Mesothelial cell of epicardium (in vitro differentiated cells): ENCODE measurements at places on chromosomes 4 and X. TPM values are rescaled to one million over a fixed set of nuclear protein-coding genes. Genes with fewer than 3 reads are reported as not detected.
A peak's percentile ranks its signal among the peaks of the same experiment; 100 is the strongest.

DNA sequence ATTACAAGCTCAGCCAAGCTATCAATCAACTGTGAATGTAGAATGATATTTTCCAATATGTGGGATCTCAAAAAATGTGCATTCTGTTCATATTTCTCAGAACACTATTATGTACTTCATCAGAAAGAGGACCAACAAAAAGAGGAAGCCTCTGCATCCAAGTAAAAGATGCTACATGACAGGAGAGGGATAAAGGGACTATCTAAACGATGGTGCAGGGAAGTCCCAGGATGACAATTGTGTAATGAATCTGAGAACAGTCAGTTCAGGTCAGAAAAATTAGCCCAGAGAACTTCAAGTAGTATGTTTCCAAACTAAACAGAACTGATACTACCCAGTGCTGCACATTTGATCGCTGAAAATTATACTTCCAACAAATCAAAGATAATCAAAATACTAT is 127.0 kb downstream of the ZNF330 start:
- DNase-seq, result no peak

- no peak for DNase-seq
Measured at GRCh38 chr4:3201718-3202702, 46.9 kb upstream of the MSANTD1 start.

FSTL5 gene
- total RNA-seq, result 0.04 to 0.16 TPM (median 0.09 TPM) in 3 replicates

DNA sequence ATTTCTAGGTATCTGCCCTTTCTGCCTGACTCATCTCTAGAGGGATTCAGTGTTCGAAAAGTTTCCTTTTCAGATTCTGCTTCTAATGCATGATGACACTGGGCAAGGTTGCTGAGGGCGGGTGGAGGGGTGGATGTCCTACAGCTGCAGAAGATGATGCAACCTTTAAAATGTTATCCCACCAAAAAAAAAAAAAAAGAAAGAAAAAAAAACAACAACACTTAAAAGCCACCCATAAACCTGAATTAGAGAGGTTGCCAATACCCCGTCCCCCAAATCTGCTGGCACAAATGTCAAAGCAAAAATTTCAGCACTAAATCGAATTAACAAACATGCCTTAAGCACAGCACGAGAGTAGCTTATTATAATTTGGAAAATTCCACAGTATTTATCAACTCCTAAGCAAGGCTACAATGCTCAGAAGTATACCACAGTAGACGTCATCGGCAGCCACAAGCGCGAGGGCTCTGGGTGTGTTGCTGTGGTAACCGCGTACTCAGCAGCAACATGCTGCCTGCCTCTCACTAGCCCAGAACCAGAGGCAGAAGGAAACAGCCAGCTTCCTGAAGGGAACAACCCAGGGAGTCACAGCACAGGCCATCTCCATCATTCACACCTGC is 167.5 kb upstream of the MAP3K15 start:
- no peak for DNase-seq

DNA sequence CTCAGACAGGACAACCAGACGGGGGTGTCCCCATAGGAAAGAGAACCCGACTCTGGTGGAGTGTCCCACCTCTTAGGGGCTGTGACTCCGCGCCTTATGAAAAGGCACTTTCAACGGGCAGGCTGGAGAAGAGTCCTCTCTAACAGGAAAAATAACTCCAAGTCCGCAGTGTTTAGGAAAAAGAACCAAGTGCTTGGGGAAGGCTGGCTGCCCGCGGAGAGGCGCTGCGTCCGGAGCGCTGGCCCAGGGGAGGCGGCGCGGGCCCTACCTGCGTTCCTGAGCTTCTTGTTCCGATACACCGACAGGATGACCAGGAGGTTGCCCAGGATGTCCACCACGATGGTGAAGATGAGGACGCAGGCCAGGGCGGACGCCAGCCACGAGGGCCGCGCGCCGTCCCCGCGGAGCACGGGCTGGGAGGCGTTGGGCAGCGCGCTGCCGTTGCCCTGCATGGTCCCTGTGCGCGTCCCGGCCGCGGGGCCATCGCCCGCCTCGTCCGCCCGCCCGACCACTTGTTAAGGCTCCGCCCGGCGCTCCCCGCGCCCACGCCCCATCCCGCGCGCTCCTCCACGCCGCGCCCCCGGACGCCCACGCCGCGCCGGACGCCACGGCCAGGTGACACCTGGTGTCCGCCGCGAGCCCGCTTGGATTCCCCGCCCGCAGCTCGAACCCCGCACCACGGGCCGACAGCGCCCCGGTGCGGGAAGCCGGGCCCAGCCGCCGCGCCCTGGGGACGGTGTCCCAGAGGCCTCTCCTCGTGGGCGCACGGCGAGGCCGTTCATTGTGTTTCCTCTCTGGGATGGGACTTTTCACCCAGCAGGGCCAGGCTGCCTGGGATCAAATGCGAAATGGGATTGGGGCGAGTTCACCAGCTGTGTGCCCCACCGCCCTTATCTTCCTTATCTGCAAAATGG is at the start of gene MTNR1A:
Gene MTNR1A (minus strand): TSS at position 654 of the 914 bp plus-strand sequence. CDS start 202 bp downstream, at position 452.
- no peak for DNase-seq

RBM47 gene
- total RNA-seq, result 37.8 to 41.5 TPM (median 41.0 TPM) in 3 replicates

DNA sequence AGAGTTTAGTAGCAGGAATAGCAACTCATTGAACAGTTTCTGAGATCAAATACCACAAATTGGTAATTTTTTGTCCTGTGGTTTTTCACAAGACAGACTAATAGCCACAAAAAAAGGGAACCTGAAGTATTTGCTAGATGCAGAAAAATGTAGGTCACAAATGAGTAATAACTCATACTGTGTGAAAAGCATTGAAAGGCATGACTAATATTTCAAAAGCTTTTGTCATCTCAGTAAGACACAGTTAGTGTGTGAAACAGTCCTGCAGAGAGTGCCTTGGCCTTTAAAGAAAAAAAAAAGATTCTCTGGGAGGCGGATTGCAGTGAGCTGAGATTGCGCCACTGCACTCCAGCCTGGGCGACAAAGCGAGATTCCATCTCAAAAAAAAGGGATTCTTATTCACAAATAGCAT is 31.4 kb upstream of the SLC25A31 start:
- no peak for DNase-seq

- no peak for DNase-seq
Measured at GRCh38 chr4:108649863-108650211, 562 bp upstream of the OSTC start.

- no peak for DNase-seq
Measured at GRCh38 chr4:26288355-26288909, 32.4 kb upstream of the RBPJ start.

DNA sequence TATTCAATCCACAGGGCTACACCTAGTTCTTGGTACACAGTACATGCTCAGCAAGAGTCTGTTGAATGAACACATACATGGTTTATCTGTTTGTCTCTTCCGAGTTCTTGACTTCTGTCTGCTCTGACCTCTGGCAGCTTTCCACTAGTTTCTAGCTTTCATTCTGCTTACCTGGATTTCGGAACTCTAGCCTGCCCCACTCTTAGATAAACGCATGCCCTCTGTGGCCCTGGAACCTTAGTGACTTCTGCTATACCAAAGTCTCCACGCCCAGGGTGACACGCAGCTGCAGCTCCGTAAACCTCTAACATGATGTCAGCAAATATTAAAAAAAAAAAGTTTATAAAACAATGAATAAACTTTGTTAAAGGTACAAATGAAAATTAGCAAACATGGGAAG is 1.3 kb upstream of the SLC25A4 start:
- DNase-seq, result no peak

HSFX1 gene
- 1.9 to 2.1 TPM (median 2.0 TPM) in 3 replicates for total RNA-seq

DNA sequence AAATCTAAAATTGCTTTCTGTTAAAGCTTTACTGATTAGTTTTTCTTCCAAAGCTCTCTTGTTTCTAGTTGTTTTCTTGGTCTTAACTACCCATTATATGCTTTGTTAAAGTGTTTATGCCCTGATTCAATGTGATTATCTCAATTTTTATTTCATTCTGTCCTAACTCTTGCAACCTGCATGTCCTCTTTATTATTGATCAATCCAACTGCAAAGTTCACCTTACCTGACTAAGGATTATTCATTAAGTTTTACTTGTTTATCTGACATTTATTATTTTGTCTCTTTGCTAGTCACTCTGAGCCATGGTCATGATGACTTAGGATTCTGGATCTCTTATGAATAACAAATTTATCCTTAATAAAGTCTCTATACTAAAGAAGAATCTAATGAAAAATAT is 15.8 kb downstream of the UGT2B10 start:
- DNase-seq, result no peak

- DNase-seq, result no peak
Measured at GRCh38 chr4:154854362-154854761, 73.3 kb downstream of the RBM46 start.

GRCh38 chrX:27675493-27675892 is 85.3 kb downstream of the DCAF8L2 start:
- no peak for DNase-seq

SSR4 gene
- 213 to 228 TPM (median 214 TPM) in 3 replicates for total RNA-seq

DNA sequence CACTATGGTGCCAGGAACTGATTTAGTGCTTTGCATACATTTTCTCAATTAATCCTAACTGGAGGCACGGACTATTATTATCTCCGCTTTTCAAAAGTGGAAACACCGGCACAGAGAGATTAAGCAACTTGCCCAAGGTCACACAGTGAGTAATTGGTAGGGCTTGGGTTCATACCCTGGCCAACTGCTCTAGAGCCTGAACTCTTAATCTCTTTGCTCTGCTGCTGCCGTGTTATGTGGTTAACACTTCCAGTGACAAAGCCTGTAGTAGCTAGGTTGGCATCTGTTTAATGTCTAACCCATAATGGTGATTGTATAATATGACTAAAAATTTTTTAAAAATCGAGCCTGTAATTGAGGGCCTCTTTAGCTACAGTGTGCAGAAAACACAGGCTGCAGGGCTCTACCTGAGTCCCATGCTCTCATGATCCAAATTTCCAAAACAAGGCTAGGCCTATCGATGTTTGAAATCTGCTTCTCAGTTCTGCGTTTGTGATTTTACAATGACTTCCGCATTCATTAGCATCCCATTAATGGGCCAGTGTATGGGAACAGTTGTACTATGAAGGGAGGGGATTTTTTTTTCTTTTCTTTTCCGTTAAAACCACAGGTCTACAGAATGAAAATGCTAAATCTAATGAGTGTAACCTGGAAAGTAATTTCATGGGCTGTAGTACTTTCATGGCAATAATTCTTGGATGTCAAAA is 219.3 kb upstream of the JADE1 start:
- DNase-seq, result no peak

OGT gene
- 201 to 206 TPM (median 202 TPM) in 3 replicates for total RNA-seq

DNA sequence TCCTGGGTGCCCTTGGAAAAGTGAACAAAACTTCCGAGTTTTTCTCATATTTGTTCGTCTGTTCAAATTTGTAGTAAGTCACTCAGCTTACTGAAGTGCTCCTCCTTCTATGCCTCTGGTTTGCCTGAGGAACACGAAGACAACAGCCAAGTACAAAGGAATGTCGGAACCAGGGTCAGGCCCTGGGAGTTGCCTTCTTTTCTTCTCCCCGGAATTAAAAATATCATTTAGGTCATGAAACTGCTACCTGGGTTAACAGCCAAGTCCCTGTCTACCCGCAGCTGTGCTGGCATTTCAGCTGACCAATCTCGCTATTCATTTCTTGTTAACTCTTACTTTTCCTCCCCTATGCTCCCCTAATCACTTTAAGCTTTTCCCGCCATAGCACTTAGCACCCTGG is 137.6 kb upstream of the TEX13D start:
- no peak for DNase-seq

GRCh38 chr4:121168446-121169281 is 4.5 kb upstream of the TNIP3 start:
- DNase-seq, result no peak

- DNase-seq, result no peak
Measured at GRCh38 chr4:127357765-127358164, 275.0 kb upstream of the INTU start.

- DNase-seq, result no peak
Measured at GRCh38 chr4:17027495-17027894, 129.1 kb upstream of the LDB2 start.

GRCh38 chr4:153555730-153556434 is 89.7 kb downstream of the TMEM131L start:
- DNase-seq, result peak; percentile 60

GRCh38 chrX:1614927-1615326 is at the start of gene ASMT:
Gene ASMT (plus strand): TSS chrX:1615059. CDS start chrX:1615200, 141 bp downstream.
- no peak for DNase-seq

DNA sequence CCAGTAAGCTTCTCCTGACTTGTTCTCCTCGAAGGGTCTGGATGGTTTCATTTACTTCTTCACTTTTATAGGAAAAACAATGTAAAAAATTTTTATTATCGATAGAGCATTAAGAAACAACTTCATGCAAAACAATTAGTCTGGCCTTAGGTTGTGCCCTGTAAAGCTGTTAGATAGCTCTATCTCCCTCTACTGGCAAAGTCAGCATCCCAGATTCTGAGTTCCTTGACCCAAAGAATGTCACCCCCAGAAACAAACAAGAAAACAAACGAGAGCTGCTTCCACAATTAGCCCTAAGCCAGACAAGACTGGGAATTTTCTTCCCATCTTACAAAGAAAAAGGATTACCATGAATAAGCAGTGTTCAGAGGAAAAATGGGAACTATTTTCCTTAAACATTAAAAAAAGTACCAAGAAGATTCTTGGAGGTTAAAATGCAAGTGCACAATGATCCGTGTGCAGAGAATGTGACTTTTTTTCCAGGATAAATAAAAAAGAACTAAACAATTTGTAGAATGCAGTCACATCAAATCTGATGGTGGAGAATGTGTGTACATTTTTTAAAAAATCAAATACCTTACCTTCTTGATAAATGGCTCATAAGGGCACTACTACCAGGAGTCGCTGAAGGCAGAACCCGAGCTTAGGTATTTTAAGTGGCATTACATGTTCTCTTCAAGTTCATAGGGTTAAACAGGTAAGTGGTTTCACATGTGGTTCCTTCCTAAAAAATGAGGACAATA is 293.2 kb downstream of the FBXO8 start:
- DNase-seq, result no peak

- DNase-seq, result no peak
Measured at GRCh38 chr4:157808796-157809383, 363.9 kb downstream of the GASK1B start.
